ENCODE measurements at places on chromosomes 12 and 14.

DNA sequence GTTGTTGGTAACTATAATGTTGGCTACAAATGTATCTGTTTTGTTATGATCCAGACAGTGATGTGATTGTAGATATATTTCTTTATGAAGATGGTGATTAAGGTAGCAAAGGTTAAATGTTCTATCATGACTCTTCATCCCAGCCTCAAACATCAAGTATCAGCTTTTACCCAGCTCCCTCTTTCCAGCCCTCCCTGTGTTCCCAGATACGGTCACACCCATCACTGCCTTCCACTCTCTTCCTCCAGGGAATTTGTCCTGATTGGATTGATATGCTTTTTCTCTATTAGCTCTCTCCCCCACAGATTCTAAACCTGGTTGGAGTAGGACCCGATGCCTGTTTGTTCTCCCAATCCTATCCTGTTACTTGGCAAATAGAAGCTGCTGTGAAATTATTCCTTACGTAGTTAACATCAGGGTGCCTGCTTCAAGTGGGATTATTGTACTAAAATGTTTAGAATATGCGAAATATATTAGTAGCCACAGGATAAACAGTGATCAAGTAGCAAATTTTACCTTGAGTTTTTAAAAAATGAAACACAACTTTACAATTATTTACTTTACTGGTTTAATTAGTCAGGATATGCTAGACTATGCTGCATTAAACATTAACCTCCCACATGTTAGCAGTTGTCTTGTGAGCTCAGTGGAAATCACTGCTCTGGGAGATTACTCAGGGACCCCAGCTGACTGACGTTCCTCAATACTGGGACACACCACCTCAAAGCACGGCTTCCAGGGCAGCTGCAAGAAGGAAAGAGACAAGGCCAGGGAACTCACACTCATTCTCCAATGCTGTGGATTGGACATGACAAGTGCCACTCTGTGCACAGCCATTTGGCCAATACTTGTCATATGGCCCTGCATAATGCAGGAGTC, 165.3 kb downstream of the ALX1 start:
- no peak for DNase-seq

DNA sequence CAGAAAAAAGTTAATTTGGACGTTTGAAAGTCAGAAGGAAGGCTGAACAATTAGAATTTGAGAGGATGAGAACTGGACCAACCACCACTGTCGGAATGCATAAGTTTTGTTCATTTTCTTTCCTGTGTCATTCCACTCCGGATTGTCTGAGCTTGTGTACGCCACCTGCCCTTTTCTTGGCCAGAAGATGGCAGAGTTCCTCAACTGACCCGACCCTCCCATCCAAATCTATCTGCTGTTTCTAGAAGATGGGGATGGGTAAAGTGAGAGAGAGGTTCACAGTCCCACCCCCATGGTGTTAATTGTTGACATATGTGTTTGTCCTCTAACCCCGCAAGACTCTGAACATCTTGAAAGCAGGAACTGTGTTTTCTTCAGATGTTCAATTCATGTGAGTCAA, 388.0 kb downstream of the VRK1 start:
- no peak for DNase-seq

- no peak for DNase-seq
Measured at GRCh38 chr12:22325218-22325617, 9.3 kb downstream of the ST8SIA1 start.

DNA sequence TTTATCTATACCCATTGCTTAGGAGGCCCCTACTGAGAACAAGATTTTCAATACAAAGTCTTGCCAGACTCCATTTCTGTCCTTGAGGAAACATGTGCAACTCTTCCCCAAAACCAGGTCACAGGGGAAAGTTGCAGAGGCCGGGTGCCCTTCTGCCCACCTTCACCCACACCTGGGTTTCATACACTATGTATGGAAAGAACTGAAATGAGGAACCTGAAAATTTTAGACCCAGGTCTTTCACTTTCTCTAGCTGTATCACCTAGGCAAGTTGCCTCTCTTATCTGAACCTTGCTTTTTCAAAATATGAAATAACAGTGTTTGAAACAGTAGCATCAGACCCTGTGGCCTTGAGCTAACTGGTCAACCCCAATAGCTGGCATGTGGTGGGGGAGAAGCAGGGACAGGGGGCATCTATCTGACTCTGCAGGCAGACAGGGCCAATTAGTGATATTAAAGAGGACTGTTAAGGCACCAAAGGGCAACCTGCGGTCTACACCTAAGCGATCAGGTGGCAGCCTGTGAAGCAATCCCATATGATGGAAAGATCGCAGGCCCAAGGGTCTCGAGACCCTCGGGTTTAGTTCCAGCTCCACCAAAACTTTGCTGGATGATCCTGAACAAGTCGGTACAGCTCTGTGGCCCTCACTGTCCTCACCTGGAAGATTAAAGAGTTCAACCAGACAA, 346.5 kb downstream of the BCL11B start:
- no peak for DNase-seq

GRCh38 chr12:130863298-130863697, 8.6 kb upstream of the RAN start:
- no peak for DNase-seq

GRCh38 chr12:125303337-125303736, 238.1 kb downstream of the AACS start:
- DNase-seq: no peak

GRCh38 chr14:41385797-41386196, 220.9 kb upstream of the LRFN5 start:
- DNase-seq: no peak

DNA sequence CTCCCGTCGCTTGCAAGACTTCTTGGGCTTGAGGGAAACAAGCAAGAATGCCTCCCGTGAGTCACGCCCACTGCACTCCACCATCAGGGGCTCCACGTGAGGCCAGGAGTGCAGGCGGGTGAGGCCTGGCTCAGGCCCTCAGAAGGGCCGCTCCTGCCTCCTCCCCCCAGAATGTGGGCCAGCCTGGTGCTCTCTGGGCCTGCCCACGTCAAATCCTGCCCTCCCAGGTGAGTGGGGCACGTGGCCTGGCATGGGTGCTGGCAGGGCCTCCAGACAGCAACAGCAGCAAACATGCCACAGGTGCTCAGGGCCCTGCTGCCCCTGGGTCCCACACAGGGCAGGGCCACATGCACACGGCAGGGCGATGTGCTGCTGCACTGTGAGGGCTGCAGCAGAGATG, 30.6 kb upstream of the BTBD6 start:
- no peak for DNase-seq

GRCh38 chr12:106681210-106681609, 93.3 kb upstream of the RIC8B start:
- DNase-seq: no peak

DNA sequence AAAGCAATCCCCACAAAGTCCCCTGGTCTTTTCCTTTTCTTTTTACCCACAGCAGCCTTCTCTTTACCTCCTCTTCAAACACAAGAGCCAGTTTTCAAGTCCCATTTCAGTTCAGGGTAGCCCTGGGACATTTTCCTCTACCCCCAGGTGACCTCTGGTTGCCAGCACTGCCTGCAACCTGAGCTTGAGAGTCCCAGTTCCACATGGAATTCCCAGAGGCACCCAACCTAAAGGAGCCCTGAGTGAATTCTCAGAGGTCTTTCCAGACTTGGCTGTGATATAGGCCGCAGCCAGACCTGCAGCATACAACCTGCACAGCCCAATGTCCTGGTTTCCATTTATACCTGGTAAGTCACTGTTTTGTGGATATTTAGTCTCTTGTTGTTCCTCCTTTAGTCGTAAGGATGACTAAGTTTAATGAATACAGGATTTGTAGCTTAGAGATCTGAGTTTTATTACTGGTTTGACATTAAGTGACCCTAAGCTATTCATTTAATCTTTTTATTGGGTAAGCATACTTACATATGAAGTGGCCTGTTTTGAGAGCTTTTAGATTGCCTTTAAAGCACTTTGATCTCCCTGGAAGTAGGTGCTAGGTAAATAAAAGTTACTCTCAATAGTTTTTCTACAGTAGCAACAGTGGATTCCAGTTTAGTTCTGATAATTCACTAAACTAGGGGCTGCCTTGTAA, 159.8 kb downstream of the TGFB3 start:
- no peak for DNase-seq

GRCh38 chr14:21057803-21058675, at the start of gene RNASE8:
Gene RNASE8, plus strand, starts transcription at chr14:21057822. Its CDS starts 71 bp downstream, at chr14:21057893.
- DNase-seq: no peak

GRCh38 chr12:122064780-122065588, 13.6 kb upstream of the MLXIP start:
- DNase-seq: no peak

GRCh38 chr14:100862277-100862676, 36.4 kb downstream of the MEG3 start:
- DNase-seq: no peak

All from activated CD8-positive, alpha-beta memory T cell treated with anti-CD3 and anti-CD28 coated beads for 48 hours (primary cell).